ENCODE measurements at places on chromosomes 11 and 22. TPM values are rescaled to one million over a fixed set of nuclear protein-coding genes. Genes with fewer than 3 reads are reported as not detected.

Gene P2RY6
- 1.0 TPM for polyA plus RNA-seq

DNA sequence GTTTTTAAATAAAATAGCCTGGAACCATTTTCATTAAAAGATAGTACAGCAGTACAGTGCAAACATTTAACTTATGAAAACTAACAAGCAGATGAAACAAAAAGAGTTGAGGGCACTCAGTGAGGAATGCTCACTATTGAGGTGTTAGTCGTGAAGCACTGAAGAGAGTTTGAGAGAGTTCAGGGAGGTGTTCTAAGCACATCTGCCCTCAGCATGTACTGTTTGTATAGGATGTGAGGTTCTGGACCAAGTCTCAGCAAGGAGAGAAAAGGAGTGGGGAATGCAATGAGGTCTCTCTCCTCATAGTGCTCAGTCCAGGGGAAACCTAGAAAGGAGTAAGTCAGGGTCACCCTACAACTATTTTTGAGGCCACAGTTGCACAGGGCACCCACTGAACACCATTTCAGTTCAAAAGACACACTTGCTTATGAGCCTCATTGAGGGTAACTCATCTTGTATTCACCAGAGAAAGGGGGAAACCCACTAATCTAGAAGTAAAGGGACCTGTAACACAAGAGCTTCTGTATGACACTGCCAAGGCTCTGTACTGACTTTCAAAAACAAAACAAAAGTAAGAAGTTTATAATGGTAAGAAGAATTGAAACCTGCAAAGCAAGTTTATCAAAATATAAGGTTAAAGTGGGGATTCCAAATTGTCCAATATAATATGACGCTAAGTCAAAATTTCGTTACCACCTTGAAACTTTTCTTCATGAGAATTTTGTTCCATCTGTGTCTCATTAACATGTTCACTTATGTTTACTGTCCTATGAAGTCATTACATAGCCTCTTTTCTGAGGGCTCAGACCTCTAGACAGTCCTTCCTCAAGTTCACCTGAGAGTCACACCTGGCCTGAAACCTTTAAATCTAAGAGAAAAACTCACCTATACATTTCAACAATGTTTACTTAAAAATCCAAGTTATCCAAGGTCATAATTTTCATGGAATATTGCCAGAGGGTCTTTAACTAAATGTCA is 275.3 kb downstream of the ETS1 start:
- DNase-seq: no peak

DNA sequence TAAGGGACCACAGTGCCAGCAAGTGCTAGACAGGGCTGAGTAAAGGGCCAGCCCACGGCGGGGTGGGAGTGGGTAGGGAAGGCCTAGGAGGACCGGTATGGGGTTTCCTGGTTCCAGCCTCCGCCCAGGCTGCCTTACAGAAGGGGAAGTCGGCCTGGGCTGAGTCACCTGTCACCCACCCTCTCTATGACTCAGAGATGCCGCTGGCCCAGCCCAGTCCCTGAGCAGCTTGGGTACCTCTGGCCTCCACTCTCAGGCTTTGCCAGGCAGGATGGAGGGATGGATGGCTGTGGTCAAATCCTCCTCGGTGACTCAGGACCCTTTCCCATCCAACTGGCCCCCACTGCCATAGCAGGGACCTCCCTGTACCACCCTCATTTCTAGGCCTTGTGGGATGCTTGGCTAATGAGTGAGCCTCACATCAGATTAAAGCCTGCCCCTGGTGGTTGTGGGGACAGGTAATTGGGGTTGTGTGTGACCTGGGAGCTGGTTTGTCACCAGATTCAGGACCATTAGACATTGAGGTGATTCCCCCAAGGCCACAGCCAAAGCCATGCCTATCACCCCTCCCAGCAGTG is 13.9 kb downstream of the SLC35E4 start:
- no peak for DNase-seq

DNA sequence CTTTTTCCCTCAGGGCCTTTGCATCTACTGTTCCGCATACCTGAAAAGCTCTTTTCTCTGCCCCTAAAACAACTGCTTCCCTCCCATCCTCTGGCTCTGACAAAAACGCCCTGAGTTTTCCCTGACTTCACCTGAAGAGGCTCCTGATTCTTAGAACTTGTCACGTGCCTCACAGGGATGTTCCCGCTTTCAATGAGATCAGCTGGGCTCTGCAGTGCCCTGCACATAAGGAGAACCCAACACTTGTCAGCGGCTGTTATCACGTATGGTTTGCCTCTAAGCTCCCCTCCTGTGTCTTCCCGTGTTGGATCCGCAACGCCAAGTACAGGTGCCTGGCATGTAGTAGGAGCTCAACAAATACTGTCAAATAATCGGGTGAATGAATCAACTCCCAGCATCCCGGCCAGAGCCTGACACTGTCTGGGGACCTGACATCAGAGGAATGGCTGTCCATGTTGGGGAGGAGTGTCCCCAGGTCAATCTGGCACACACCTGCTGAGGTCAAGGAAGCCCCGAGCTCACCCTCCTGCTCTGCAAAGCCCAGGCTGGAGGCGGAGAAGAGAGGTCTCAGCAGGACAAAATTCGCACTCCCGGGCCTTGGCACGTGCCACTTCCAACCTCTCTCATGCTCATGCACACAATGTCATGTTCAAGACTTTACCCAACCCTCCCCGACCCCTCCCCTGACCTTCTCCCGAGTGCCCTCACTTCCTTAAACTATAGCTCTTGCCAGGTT is 4.2 kb upstream of the GRK2 start:
- DNase-seq: no peak

- no peak for DNase-seq
Observed at GRCh38 chr11:78603792-78604191, 29.1 kb upstream of the NARS2 start.

DNA sequence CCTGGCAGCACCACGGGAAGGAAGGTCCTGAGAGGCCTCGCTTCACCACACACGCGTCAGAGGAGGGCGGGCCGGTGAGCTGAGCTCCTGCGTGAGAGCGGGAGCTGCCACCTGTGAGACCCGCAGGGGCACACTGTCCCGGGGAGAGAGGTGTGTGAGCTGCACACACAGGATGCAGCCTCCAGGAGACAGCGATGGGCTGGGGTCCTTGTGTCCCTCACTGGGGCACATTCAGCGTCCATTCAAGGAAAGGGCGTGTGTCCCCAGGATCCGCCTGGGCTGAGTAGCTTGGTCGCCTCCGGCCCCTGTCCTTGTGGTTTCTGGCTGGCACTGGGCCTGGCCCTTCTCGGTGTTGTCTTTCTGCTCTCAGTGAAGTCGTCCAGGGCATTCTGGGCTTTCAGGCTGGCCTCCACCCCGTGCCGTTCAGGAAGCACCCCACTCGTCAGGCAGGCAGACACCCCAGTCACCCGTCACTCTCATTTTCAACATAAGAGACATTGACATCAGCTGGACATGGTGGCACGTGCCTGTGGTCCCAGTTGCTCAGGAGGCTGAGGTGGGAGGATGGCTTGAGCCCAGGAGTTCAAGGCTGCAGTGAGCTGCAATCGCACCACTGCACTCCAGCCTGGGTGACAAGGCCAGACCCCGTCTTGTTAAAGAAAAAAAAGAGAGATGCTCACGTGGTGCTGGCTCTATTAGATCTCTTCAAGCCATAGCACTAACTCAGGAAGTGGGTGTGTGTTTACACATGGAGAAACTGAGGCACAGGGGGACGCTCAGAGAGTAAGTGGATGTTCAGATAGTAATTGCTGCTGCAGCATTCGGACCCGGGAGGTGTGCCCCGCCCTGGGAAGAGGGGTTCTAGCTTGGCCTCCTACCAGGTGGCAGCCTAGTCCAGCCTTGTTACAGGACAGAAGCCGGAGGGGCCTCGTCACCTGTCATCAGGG is 1081.6 kb downstream of the BRD1 start:
- no peak for DNase-seq

DNA sequence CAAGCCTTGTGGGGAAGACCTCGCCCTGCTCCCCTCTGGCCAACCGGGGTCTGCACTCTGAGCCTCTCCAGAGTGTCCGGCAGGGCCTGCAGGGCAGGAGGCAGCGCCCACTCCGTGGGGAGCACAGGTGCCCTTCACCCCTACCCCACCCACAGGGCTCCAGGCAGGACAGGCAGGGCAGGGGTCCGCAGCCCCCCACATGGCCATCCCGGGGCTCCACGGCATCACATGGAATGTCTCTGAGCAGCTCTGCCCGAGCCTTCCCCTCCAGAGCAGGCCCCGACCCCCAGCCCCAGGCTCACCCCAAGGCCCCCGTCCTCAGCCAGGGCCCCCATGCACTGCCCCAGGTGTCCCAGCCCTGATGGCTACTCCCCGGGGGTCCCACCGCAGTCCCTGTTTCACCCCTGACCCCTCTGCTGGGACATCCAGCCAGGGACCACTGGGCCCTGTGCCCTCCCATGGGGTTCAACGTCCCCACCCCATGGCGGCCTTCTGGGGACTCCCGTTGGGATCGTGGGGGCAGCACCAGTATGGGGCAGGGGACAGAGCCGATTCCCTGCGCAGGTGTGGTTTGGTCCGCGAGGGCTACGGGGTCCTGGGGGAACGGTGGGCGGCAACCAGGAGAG is 77.7 kb downstream of the BRD1 start:
- DNase-seq: no peak

All from renal cortex interstitium (tissue), 15 donors.